ENCODE measurements at places on chromosomes 7 and 10.
A peak's percentile ranks its signal among the peaks of the same experiment; 100 is the strongest.

DNA sequence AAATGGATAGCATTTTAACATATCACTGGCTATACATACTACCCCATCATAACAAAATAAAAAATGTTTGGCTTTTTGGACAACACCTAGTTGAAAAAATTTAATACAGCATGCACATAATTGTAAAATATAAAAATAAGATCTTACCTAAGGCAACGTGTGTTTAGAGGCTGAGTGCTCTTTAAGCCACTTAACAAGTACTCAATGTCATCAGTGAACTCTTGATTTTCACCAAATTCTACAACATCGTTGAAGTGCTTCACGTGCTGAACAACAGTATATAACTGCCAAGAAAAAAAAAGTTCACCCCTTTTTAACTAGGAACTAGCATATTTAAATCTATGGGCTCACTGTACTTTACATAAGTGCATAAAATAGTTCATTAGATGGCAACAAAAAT, 49.5 kb downstream of the WAPL start:
- no peak for DNase-seq

- no peak for DNase-seq
Measured at GRCh38 chr7:38585572-38586354, 45.4 kb downstream of the AMPH start.

DNA sequence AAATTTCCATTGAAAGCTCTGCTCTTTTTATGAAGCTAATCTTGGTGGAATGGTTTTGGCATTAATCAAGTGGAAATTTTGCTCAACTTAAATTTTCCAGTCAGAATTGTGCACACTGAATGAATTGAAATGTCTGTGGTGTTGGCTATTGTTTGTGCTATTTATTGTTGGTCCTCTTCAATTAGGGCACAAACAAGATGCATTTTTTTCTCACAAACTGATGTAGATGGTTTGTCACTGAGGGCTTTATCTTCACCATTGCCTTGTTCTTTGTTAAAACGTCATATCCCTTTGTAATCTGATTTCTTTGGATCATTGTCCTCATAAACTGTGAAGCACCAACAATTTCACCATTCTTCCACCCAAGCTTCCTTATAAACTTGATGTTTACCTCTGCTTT, 152.1 kb upstream of the RHOBTB1 start:
- no peak for DNase-seq

DNA sequence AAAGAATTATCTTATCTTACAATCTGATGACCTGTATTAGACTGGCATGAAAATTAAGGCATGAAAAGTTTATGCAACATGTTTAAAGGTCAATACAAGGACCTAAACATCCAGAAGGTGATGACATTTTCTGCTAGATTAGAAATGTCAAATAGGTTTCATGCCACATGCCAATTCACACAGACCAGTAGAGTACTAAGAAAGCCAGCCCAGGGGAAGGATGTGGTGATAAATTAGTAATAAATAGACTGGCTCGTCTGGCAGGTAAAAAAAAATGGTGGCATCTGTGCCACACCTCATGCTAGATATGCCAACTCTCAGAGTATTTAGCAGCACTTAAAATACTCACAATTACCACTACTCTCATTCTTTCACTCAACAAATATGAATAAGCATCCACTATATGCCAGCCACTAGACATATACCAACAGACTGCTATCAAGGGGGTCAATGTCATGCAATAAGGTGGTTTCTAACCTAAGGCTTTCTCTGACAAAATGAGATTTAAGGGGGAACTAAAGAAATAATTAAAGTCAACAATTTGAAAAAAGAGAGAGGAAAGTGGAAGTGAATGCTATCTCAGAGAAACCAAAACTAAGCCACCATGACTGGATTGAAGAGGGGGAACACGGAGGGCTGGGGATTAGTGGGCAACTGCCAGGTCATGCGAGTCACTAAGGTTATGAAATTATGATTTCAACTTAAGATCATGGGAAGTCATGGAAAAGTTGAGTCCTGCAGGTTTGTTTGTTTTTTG, 83.5 kb downstream of the SGMS1 start:
- DNase-seq: no peak

DNA sequence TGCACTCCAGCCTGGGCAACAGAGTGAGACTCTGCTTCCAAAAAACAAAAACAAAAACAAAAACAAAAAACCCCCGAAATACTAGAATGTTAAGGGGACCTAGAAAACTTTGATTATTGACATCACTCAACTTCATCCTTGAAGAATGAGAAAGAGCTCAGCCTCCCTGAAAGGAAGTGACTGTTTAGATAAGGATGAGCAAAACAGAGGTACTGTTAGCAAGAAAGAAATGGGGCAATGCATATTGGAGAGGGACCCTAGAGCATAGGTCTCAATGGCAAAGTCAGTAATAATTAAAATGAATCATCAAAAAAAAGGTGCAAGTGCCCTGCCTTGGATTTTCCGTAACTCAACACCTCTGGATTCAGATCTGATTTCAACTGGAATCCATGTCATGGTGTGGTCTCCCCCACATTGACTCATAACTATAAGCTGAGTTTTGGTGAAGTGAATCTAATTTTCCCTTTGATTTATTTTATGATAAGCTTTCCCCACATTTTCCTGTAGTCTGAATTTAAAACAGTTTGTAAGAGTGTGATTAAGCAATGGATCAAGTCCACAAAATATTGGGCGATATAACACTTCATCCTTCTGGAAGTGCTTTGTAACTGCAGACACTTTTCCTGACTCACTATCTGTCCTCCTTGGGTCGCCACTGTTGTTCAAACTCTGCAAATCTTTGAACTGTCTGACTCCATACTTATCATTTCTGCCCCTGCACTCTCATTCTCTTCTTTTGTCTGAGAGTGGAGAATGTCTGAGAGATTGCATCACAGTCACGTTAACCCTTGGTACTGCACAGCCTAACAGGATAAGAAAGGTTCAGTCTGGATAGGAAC, 224.8 kb upstream of the LYZL1 start:
- DNase-seq: no peak

- no peak for DNase-seq
Measured at GRCh38 chr7:158706710-158707590, 2.3 kb upstream of the NCAPG2 start.

- no peak for DNase-seq
Measured at GRCh38 chr7:135571834-135572233, 14.1 kb downstream of the NUP205 start.

DNA sequence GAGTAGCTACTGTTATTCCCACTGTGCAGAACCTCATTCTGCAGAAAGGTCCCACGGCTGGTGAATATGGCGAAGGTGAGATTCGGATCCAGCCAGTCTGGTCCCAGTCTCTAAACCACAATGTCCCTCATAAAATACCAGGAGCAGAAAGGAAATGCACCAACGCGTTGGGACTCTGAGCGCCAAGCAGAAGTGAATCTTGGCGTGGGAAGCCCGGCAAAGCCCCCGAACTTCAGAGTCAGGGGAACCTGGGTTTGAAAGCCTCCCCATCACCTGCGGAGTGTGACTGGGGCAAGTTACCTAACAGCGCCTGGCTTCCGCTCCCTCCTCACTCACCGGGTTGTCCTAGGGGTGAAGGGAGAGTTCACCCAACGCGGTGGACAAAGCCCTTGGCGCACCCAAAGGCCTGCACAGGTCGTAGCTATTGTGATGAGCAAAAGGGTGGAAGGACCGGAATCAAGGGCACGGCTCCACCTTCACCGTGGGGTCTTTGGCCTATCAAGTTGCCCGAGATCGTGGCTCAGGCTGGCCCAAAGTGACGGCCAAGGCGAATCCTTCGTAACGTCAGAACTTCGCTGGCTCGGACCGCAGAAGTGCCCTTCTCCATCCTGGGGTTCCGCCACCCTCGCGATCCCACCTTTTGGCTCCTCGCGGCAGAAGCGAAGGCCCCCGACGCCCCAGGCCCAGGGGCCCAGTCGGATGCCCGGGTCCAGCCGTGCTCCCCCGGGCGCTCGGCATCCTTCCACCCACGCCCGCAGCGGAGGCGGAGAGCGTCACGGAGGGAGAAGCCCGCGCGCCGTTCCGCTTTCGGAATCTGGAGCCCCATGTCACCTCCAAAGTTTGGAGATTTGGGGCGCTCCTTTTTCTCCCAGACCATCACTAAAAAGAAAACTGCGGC, 811 bp downstream of the RGS10 start:
- no peak for DNase-seq

DNA sequence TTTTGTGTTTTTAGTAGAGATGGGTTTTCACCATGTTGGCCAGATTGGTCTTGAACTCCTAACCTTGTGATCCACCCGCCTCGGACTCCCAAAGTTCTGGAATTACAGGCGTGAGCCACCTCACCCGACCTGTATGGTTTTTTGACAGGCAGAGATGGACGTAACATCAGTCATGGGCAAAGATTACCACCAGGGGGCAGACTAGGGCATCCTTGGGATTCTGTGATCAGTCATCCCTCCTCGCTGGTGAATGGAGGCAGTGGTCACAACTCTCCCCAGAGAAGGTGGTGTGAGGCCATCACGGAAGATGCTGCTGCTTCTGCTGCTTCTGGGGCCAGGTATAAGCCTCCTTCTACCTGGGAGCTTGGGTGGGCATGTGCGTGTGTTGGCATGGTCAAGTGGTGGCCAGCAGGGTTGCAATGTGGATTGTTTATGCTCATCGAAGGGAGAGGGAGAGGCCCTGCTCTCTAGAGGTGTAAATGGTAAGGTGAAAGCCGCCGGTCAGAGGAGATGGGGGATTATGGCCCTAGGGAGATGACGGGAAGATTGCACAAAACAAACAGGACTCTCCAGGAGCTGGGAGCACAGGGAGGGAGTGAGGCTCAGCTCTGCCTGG, 122.7 kb upstream of the PRSS1 start:
- DNase-seq: no peak

DNA sequence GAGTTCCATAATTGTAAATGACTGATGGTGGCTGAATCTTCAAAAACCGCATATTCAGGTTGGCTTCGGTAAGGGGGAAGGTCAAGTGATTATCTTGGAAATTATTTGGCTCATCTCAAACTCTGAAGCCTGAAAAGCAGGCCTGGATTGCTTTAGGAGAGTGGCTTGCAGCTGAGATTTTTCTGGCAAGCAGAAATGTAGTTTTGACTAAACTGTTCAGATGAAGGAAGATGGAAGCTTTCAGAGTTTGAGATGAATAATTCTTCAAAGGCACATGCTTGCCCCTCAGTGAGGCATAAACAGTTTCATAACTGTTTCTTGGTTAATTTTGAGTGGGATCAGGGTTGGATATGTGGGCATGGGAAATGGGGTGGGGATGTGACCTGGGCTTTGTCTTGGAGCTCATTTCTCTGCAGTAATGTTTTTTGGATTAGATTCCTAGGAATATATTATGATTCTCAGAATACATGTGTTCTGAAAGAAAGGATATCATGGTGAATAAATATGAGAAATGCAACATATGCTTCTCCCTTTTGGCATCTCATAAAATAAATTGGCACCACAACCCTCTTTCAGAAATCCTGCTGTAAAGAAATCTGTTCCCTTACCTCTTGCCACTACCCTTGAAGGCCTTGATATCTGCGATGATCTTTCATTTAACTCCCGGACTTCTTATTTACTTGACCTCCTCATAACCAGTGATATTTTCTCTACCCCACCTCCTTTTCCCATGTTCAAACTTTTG, 469.2 kb downstream of the ADRA2A start:
- no peak for DNase-seq

DNA sequence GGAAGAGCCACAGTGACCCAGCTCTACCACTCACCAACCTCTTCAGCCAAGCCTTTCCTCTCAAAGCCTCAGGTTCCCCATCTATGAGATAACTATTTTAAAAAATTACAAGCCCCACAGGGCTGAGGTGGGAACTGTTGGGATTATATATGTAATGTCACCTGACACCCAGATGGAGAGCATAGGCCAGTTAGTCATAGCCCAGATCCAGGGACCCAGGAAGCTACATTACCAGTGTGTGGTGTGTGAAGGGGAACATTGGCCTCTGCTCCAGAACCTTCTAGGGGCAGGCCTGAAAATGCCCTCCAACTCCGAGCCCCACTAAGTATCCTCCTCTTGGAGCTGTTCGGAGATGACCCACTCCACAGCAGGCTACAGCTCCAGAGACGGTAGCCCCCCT, 162.4 kb downstream of the NRF1 start:
- DNase-seq: no peak

GRCh38 chr10:68756766-68757165, 35.7 kb downstream of the CCAR1 start:
- no peak for DNase-seq

DNA sequence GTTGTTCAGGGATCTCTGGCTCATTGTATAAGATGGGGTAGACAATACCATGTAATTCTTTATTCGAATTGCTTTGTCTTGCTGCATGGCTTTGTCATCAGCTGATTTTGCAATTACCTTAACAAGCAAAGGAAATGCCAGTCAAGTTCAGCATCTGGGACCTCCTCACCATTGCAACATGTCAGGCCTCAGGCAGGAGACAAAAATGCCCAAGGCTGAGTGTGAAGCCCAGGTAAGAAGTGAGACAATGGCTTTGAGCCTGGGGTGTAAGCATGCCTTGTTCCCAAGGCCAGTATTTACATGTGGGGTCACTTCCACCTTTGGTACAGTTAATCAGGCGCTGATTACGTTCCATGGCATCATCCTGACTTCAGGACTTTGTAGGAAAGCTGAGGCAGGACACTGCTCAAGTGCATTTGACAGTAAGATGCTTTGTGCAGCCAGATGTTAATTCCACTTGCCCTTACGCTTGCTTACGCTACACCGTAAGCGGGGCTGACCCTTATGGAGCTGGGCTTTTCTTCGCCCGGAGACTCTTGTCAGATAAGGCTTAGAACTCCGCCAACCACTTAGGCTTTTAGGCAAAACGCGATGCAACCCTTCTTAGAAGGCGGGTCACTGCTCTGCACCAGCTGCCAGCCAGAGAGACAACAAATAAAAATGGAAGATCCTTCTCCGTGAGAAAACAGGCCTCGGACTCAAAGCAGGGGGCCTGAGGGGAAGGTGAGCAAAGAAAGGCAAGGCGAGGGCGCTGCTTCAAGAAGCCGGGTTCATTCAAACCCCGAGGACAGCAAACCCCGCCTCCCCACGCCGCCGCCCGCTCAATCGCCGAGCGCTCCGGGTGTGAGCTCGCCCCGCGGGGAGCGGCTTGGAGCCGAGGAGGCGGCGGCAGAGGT, 1.3 kb upstream of the SP4 start:
- DNase-seq: peak; percentile 6

GRCh38 chr10:80025281-80025680, 53.2 kb upstream of the TMEM254 start:
- DNase-seq: no peak

DNA sequence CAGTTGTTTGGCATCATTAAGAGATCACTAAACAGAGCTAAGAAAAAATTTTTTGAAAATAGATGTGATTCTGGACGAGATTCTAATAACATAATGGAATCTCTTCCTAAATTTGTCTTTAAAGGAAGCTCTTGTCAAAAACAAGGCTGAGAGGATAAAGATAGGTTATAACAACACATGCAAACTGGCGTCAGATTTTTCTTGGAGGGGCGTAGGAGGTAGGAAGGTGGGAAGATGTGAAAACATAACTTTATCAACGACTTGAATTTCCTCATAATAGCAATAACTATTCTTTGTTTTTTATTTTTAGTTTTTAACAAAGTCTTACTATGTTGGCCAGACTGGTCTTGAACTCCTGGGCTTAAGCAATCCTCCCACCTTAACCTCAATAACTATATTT, 31.8 kb upstream of the JCAD start:
- no peak for DNase-seq
